ENCODE measurements at places on chromosomes 2 and 18.

DNA sequence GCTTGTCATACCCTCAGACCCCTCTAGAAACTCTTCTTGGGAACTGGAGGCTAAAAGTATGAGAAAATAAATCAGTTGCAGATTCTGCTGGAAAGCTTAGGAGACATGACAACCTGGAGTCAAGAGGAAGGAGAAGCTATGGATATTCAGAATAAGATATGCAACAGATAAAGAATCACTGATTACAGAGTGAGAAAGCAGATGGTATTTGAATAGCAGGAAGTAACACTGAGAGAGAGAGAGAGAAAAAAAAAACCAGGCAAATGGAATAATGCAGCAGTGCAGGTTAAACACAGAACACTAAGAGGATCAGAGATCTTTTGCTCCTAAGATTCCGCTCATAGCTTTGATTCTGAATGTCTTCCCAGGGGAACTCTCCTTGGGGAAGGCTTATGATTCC lies 1284.1 kb upstream of the NXPH2 start:
- DNase-seq, result no peak

DNA sequence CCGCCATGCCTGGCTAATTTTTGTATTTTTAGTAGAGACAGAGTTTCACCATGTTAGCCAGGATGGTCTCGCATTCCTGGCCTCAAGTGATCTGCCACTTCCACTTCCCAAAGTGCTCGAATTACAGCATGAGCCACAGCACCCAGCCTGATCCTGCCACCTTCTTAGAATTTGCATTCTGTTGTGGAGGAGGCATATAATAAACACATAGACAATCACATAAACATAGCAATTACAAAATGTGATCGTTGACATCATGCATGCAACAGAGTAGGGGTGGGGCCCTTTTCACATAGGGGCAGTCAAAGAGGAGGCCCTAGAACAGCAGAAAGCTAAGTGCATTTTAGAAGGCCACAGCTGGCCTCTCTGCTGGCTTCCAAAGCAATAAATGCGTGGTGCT lies 39.9 kb upstream of the TSPYL6 start:
- no peak for DNase-seq

GRCh38 chr2:216727346-216728122 lies 32.2 kb upstream of the IGFBP5 start:
- no peak for DNase-seq

GRCh38 chr18:34550902-34551301 lies 159.2 kb upstream of the DTNA start:
- no peak for DNase-seq

DNA sequence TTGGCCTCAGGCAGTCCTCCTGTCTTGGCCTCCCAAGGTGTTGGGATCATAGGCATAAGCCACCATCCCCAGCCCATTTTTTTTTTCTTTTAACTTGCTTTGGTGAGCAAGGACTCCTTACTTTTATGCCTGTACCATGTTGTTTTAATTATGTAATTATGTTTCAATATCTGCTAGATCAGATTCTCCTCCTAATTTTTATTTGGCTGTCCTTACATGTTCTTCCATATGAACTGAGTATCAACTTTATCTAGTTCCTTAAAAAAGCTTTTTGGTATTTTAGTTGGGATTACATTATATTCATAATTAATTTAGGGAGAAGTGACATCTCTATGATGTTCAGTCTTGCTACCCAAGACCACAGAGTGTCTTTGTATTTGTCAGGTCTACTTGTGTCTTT lies 16.3 kb downstream of the GPN1 start:
- no peak for DNase-seq

GRCh38 chr2:241373446-241373845 lies 17.4 kb downstream of the FARP2 start:
- no peak for DNase-seq

GRCh38 chr2:24008672-24009366 lies 1.1 kb upstream of the MFSD2B start:
- no peak for DNase-seq

DNA sequence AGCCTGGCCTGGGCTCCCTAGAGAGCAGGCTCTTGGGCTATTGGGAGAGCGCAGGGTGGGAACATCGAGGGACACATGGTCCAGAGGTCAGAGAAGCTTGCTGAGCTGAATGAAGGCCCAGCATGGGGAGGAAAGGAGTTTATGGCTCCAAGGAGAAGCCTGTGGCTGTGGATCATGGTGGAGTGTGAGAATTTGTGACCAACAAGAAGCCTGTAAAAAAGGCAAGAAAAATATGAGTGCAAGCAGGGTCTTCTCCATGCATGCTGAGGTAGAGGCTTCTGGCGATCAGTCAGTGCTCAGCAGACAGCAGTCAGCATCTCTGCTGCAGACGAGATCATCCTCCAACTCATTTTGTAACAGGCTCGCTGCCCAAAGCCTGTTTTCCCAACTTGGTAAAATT lies 1.3 kb upstream of the SCYGR3 start:
- no peak for DNase-seq

GRCh38 chr2:39688181-39688580 lies 22.5 kb downstream of the TMEM178A start:
- DNase-seq, result no peak

- no peak for DNase-seq
Measured at GRCh38 chr2:58667137-58667774, 426.1 kb upstream of the FANCL start.

DNA sequence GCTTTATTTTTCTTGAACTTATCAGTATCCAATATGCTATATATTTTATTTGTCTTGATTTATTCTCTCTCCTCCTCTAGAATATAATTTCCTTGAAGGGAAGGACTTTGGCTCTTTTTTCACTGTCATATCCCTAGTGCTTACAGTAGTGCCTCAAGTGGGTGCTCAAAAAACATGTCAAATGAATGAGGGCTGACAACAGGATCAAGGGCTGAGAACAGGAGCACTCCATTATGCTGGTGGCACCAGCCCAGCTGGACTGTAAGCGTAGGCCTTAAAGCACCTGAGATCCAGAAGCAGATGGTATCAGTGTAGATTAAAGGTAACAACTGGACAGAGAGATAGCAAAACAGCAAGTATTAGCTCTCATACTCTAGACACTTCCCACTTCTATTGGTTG lies 46.3 kb downstream of the PMS1 start:
- DNase-seq, result no peak

- no peak for DNase-seq
Measured at GRCh38 chr2:235911633-235912233, 256.5 kb downstream of the GBX2 start.

DNA sequence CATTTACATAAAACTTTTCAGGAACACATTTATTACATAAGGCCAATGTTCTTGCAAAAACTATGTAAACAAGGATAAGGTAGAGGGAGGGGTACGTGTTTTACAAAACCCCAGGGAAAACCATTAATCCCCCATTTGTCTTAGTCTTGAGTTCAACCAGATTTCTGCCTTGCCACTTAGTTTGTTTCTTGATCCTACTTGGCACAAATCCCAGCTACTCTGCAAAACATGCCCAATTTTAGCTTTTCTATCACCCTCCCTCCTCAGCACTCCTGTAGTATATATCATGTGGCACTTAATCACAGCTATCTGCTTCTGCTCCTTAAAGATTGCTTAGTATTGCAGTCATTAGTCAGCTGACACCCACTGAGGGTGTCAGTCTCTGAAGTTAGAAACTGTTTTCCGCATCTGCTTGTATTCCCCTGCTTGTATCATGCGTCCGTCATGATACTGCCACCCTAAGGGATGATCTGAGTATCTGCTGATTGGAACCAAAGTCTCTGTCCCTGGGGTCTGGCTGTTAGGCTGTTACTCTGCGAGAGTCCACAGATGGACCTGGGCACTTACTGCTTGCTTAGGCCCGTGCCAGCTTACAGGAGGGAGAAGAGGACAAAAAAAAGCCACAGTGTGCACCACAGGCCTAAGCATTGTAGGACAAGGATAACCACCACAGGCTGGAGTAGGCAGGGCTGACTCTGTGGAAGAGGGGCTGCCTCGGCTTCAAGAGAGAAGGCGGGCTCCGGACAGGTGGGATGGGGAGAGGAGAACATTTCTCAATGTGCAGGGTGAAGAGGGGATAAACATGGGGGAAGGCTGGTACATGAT lies 82.2 kb downstream of the EPAS1 start:
- no peak for DNase-seq

DNA sequence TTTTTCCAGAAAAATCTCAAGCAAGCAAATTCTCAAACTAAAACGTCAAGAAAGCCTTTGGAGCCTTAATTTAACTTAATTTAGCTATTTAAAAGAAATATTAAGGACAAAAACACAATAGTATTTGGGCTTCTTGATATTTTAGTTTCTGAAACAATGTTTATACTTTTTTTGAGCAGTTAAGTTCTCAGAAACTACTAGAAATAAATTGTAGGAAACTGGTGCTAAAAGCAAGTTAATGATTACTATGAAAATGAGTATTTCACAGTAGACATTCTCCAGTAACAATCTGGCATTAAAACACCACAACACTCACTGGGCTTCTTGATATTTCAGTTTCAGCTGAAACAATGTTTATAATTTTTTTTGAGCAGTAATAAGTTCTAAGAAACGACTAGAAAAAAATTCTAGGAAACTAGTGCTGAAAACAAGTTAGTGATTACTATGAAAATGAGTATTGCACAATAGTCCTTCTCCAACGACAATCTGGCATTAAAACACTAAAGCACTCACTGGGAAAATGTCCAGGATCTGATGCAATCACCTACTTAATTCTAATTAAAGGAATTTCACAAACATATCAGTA lies 45.1 kb downstream of the TRAK2 start:
- DNase-seq, result no peak

DNA sequence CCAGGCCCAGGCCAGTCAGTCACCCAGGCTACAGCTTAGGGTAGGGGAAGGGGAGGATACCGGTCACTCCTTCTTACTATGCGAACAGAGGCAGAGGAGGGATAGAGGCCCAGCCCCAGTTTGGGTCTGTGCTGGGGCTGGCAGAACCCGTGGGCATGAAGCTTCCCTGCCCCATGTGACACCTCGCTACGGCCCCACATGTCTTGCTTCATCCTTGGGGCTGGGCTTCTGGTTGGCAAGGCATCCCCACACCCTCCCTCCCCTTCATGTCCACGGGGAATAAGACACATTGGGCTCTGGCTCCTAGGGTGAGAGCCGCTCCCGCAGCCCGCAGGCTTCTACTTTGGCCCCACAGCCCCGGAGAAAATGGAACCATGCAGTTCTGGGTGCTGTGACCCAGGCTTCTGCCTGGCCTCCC lies 32.4 kb downstream of the HS1BP3 start:
- no peak for DNase-seq

DNA sequence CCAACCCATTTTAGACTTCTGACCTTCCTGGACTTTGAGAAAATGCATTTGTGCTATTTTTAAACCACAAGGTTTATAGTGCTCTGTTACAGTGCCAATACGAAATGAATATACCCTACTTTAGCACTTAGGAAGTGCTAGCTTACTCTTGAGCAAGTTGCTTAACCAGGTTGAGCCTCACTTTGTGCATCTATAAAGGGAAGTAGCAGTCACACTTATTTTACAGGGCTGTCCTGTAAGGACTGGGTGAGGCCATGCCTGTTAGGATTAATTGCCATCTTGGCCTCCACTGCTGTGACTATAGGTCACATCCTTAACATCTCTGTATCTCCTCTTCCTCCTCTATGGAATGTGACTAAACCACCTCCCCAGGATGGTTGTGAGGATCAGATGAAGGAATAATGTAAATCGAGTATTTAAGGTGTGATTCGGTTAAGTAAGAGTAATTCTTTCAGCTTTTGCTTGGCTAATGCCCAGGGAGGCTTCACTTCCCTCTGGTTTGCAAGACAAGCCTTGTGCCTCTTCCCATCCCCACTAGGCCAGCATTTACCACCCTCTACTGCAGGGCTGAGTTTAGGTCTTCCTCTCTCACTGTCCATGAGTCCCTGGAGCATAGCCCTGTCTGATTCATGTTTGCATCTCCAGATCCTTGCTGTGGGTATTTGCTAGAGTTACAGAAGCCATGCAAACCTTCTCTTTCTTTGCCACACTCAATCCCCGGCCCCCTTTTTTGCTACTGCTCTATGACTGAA lies 341.2 kb downstream of the ZNF521 start:
- no peak for DNase-seq

DNA sequence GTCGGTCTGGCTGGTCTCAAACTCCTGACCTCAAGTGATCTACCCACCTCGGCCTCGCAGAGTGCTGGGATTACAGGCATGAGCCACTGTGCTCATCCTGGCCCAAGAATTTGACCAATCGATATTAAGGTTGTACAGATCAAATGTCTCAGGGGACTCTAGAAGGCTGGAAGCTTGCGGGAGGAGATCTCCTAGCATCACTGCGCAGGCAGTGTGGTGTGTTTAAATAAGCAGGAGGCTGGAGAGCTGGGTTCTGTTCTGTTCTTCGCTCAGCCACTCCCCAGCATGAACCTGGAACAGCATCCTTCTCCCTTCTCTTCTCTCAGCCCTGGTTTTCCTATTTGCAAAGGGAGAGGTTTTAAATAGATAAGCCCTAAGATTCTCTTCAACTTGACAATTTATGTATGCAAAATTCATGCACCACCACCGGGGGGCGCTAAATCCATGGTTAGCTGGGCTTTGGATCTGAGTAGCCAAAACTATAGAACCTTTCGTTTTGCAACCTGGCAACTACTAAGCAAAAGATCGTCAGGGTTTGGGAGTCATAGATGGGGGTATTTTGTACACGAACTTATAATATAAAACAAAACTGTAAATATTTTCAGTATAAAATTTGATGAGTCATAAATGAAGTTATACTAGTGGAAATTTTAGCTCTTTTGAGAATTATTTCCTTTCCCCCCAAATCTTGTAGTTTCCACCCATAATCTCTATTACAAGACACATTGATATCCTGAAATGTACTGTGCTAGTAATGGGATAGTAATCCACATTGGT lies 60.6 kb downstream of the SLC16A14 start:
- peak; percentile 82 for DNase-seq

GRCh38 chr2:173982918-173983317 lies 17.7 kb upstream of the SP3 start:
- DNase-seq, result no peak

- no peak for DNase-seq
Measured at GRCh38 chr18:9835113-9835755, 50.5 kb upstream of the TXNDC2 start.

GRCh38 chr2:83162421-83162820 lies 1296.7 kb downstream of the SUCLG1 start:
- DNase-seq, result no peak

DNA sequence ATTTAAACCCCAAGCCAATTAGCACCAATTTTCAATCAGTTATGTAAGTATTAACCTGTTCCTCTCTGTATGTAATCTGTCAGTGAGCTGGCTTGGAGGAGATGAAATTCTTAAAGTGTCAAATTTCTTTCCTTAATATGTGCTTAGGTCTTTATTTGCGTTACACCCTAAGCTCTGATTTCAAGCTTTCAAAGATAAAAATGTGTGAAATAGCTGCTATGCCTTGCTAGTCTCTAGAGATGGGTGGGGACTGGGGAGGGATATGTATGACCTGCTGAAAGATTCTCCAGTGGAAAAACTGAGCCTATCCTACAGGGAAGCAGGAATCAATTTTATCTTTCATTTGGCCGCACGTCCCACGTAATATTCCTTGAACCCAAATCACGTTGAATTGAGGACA lies 264.5 kb downstream of the RND3 start:
- DNase-seq, result no peak

GRCh38 chr2:33307659-33308270 lies 168.7 kb upstream of the RASGRP3 start:
- DNase-seq, result no peak
